EH (cell line): ENCODE measurements at places on chromosomes 16 and 17.

DNA sequence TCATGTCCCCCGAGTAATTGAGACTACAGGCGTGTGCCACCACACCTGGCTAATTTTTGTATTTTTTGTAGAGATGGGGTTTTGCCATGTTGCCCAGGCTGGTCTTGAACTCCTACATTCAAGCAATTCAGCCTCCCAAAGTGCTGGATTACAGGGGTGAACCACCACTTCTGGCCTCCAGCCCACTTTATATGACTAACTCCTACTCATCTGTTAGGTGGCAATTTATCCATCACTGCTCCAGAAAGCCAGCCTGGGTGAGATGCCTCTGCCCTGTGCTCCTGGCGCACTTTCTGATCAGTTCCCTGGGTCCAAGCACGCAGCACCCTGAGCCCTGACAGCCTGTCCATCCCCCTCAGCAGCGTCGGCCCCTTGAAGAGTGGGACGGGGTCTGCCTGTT lies 29.4 kb downstream of the ADAM11 start:
- DNase-seq = peak; percentile 30

DNA sequence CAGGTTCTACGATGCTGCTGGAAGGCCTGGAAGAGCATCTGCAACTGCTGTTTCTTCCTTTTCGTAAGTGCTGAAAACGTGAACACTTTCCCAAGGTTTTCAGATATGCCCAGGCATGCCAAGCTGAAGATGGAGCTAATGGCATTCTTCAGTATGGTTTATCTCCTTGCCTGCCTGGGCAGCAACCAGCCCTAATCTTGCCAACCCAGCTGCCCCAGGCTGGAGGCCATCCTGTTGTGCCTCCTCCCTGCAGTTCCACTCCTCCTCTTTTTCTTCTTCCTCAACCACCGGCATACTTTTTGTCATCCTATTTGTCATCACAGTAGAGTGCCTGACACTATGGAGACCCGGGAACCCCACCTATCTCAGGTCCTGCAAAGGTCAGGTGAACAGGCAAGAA lies 1849.3 kb downstream of the TP53TG3F start:
- no peak for DNase-seq

GRCh38 chr16:4358831-4359561 lies 7.9 kb upstream of the PAM16 start:
- DNase-seq = peak; percentile 50

DNA sequence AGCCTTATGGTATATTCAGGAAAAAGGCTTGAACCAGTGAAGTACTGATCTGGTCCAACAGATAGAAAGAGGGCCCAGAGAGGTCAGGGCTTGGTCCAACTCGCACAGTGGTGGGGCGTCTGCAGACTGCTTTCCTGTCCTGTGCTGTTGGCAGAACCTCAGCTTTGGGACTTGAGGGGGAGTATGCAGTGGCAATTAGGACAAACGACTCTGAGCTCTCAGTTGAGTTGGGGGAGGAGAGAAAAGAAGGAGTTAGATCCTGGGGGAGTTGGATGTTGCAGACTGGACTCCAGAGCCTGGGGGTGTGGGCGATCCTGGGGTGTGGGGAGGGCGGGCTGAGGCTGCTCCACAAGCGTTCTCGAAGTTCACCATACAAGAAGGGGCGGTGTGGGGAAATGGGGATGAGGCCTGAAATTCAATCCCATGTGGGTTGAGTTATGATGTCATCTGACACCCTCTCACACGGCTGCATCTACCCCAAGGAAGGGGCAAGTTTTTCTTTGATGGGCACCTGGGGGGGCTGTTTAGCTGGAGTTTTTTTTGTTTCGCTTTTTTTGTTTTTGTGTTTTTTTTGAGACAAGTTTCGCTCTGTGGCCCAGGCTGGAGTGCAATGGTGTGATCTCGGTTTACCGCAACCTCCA lies 14.6 kb downstream of the GRB7 start:
- DNase-seq = no peak

- DNase-seq = no peak
Measured at GRCh38 chr16:20883554-20884239, 16.5 kb downstream of the DCUN1D3 start.

- no peak for DNase-seq
Measured at GRCh38 chr17:4540687-4541327, 14.4 kb downstream of the MYBBP1A start.

DNA sequence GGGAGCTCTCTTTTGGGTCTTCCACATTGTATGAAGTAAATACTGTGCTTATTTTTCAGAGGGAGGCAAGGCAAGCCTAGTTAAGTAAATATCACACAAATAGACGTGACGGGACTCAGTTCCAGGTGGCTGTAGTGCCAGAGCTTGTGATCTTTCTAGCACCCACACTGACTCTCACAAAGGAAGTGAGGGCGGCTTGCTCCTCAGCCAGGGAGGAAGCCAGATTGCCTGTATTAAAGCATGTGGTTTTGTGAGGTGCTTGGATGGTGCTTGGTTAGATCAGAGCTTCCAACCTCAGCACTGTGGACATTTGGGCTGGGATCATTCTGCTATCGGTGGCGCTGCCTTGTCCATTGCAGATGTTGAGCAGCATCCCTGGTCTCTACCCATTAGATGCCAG lies 80.1 kb downstream of the VAT1L start:
- DNase-seq = no peak

DNA sequence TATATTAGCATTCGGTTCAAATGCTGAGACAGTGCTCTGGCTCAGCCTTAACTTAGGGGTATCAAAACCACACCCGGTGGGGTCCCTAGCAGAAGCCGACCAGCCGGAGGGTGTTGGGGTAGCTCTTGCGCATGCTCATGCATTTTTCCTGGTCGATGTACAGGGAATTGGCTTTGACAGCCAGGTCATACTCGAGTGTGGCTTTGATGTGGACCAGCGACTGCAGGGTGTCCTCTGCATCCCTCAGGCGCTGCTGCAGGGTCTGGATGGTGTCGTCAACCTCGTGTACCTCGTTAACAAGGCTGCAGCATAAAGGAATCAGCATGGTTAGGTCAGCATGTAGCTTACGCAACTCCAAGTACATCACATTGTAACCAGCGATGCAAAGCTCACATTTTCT lies 37.5 kb downstream of the TEKT3 start:
- no peak for DNase-seq

GRCh38 chr17:28018439-28019070 lies 23.9 kb upstream of the NLK start:
- peak; percentile 38 for DNase-seq

- DNase-seq = no peak
Measured at GRCh38 chr16:79409978-79410377, 190.6 kb downstream of the MAF start.

DNA sequence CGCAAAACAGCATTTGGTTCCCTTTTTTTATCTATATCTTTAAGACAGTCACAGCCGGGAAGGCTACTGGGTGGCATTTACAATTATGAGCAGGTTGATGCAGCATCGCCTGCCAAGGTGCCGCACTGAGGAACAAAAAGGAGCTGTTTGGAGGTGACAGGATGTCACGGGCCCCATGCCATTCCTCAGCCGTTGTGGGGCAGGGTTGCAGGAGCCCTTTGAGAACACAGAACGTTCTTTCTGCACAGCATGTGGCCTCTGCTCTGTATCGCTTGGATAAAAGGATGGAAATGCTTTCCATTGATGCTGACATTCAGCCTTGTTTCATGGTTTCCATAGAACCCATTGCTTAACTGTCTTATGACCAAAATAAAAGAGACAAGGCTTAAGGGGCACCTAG lies 141.9 kb upstream of the CDH5 start:
- no peak for DNase-seq

DNA sequence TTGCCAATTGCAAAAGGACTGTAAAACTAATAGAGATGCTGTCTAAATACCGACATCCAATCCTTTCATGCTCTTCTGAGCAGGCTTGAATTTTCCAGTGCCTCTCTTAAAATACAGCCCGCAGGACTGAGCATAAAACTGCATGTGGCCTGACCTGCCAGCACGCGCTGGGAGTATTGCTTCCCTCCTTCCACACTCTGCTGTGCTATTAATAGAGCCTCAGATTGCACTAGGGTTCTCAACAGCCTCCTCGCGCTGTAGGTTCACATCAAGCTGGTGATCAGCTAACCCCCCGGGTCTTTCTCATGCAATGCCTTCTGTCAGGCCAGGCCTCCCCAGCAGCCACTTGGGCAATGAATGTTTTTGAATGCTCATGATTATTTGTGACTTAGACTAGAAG lies 14.2 kb upstream of the MSI2 start:
- no peak for DNase-seq

DNA sequence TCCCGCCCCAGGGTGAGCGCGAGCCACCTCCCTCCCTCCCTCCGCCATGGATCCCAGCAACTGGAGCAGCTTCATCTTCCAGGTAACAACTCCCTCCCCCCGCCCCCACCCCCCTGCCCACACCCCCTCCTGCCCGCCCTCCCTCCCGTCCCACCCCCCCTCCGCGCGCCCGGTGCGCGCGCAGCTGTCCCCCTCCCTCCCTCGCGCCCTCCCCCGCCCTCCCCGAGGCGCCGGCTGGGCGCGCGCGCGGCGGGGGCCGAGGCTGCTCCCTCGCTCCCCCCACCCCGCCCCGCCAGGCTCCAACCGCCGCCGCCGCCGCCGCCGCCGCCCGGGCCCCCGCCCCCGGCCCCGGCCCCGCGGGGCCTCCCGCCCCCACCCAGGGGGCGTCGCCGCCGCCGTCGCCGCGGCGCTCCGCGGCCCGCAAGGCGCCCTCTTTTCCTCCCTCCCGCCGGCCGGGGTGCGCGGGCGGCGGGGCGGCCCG lies at the start of gene MAZ:
Gene MAZ (plus strand): TSS at position 431 of the 481 bp plus-strand sequence. CDS start 173 bp downstream, outside the sequence.
- peak; percentile 92 for DNase-seq

DNA sequence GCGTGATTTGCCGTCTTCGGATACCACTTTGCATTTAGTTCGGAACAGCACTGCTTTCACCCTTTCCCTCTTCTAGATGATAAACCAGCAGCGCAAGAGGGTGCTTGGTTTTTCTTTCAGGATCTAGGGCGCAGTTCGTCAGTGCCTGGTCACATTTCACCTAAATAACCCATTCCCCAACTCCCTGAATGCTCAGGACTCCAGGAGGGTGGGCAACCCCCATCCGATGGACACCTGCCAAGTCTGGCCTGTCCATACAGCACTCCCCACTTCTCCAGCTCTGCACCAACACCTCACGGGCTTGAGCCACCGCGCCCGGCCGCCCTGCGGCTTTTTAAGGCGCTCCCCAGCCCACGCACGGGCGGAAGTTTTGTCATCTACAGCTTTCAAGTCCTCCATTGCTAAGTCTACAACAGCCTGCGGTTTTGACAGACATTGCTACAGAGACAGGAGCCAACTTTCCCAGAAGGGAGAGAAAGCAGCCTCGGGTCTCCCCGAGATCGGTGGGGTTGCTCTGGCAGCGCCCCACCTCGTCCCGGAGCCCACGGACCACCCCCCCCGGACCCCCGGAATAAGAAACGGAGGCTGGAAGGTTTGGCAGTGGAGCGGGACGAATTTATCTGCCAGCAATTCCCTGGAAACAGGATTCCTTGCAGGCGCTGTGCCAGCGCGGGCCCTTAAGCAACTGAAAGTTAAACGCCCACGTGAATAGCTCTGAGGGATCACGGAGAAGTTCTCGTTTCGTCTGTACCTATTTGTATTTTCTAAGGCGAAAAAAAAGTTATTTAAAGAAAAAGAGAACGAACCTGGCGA lies 38.6 kb upstream of the SLFN13 start:
- peak; percentile 54 for DNase-seq

- no peak for DNase-seq
Measured at GRCh38 chr17:18121144-18121910, 12.8 kb downstream of the MYO15A start.

- DNase-seq = no peak
Measured at GRCh38 chr16:4075534-4075933, 40.7 kb downstream of the ADCY9 start.

DNA sequence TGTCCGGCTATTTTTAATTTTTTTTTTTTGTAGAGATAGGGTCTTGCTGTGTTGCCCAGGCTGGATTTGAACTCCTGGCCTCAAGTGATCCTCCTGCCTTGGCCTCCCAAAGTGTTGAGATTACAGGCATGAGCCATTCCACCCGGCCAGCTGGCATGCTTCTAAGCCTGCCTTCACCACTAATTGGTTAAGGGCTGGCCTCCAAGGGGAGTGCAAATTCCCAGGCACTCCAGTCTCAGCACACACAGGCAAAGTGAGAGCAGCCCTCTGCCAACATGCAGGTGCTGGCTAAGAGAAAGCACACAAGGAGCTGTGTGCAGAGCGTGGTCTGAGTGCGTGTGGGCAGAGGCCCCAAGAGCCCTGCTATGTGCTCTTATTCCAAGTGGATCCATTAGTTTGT lies 149.8 kb upstream of the HS3ST2 start:
- no peak for DNase-seq

- peak; percentile 26 for DNase-seq
Measured at GRCh38 chr17:67359960-67360791, 6.2 kb downstream of the PSMD12 start.

- no peak for DNase-seq
Measured at GRCh38 chr17:57458718-57459285, 202.5 kb downstream of the MSI2 start.

DNA sequence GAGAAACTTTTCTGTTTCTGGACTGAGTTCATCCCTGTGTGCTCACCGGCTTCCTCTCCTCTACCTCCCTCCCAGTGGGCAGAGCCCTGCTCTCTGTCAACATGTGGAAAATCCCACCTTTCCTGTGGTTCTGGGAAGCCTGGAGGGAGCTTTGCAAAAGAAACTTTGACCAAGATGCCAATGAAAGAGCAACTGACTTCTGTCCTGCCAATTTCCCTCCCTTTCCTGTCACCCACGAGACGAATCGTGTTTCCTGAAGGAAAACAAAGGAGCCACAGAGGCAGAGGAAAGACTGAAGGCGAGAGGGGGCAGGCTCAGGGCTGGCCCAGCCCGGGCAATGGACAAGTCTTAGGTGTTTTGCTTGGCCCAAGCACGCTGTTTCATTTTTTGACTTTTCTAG lies 82.8 kb downstream of the PLCG2 start:
- no peak for DNase-seq
